ENCODE measurements at places on chromosomes 5 and 9.

DNA sequence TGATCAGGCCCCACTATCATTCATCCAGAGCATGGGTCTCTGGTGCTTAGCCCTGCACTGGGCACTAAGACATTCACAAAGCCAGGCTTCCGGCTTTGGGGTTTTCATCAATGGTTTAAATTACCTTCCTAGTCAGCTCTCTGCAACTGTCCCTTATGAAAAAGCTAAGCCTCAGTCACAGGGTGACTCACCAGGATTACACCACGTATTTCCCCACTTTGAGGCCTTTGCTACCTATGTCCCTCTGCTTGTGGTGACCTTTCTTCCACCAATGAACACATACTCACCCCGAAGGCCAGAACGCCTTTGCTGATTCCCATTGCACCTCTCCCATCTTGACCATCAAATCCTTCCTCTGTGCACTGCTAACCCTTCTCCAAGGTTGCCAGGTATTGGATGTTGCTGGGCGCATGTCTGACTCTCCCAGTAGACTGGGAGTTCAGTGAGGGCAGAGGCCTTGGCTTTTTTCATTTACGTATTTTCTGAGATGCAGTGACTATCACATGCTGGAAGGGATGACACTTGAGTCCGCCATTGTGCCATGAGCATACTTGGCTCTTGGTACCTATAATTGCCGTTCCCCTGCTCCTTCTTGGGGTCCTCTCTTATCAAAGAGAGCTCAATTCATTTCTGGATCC is 58.7 kb upstream of the TNFSF8 start:
- DNase-seq, result no peak

DNA sequence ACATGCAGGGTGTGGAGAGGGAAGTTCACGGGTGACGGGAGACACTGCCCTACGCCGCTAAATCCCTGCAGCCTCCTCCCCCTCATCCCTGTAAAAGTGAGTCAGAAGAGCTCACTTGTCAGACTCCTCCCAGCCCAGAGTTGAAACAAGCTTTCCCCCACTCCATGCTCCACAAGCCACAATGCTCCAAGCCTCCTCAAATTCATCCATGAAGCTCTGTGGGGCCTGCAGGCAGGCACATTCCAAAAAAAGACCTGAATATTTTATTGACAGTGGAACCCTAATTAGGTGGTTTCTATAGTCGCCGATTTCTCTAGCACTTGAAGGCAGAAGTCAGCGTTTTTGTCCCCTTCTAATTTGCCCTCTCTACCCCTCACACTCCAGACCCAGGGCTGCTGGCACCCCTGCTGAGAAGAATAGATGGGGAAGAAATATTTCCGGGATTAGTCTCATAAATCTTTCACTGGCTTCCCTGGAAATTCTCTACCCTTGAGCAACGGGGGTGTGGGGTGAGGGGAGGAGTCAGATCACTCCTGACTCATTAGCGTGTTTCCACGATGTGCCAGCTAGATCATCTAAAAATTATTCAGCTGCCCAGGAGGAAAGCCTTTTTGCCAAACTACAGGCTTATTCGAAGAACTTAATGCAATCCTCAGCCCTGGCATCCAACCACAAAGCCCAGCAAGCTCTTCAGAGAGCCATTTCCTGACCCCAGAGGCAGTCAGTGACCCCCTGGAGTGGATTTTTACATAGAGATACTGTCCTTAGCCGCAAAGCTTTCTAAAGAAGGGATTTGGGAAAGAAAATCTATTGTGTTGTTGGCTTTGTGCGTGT is 97.1 kb downstream of the ENC1 start:
- DNase-seq, result no peak

DNA sequence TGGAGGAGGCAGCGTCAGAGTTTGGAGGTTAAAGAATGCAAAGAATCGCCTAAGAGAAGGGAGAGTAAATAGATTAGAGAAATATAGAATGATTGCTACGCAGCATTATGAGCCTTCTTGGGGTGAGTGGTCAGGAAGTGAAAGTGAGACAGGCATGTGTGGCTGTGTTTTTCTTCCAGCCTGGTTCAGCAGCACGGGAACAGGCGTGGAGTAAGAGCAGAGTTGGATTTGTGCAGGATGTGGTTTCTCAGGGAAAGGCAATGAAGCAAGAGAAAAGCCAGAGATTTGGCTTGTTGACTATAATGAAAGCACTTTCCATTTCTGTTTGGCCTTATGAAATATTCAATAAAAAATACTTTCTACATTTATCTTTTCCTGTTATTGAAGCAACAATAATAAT is 34.3 kb upstream of the FRMD3 start:
- DNase-seq, result no peak

DNA sequence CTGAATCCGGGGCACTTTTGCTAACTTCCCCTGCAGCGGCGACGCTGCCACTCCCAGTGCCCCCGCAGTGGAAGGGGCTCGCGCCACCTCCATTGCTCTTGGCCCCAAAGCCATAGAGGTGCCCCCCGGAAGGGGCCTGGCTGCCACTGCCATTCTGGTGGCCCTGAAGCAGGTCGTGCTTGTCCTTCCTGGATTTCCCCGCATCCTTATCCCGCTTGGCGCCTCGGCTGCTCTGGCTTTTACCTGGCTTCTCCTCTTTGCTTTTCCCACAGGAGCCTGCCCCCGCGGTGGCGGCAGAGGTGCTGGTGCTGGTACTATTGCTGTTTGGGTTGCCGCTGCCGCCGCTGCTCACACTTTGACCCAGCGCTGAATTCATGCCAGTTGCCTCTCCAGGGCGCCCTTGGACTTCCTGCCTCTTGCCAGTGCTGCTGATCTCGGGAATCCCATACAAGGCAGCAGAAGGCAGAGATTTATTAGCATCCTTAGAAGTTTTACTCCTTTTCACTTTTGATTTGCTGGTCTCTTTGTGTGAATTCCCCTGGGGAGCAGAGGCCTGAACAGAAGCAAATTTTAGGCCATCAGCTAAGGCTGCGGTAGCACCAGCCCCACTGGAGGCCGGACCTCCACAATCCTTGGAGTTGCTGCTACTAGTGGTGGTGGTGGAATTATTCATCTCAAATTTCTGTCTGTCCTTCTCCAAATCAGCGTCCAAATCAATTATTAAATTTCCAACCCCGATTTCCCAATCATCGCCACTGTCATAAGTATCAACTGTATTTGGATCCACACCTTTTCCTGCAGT is 2.1 kb downstream of the ZNF608 start:
- no peak for DNase-seq

Measured in NCI-H2171 treated with DMSO at 0.1 percent for 48 hours (cell line).